Spinal cord (tissue), 10 donors: ENCODE measurements at places on chromosomes 1 and 21. TPM values are rescaled to one million over a fixed set of nuclear protein-coding genes. Genes with fewer than 3 reads are reported as not detected.

DNA sequence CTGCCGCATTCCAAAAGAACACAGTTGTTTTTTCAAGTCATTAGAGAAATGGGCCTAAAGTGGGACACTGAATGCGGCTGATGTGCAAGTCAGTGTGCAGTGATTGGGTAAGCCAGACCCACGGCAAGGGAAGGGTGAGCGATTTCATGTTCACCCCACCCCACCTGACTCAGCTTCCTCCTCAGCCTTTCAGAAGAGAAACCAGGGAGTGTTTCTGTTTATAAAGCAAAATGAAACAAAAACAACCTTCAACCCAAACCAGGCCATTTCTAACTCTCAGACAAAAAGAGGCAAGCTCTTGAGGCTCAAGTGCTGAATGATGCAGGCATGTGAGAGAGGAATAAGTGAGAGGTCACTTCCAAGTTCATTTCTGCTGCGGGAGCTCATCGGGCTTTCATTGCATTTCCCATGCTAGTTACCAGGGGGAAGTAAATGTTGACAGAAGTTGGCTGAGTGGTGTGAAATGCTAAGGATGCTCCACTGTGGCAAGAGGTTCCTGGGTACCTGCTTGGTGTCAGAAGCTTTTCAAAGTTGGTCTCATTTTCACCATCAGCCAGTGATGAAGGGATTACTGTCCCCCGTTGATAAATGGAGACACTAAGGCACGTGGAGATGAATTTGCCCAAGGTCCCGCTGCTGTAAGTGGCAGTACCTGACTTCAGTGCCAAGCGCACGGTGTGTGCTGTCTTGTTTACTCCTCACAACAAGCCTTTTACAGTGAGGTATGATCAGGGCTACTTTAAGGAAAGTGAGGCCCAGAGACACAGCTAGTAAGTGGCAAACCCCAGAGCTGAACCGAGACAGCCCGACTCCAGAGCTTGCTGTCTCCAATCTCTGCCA is 29.1 kb downstream of the STPG1 start:
- DNase-seq: no peak

- peak; percentile 24 for DNase-seq
Measured at GRCh38 chr1:17717594-17718535, 37.3 kb upstream of the ACTL8 start.

DNA sequence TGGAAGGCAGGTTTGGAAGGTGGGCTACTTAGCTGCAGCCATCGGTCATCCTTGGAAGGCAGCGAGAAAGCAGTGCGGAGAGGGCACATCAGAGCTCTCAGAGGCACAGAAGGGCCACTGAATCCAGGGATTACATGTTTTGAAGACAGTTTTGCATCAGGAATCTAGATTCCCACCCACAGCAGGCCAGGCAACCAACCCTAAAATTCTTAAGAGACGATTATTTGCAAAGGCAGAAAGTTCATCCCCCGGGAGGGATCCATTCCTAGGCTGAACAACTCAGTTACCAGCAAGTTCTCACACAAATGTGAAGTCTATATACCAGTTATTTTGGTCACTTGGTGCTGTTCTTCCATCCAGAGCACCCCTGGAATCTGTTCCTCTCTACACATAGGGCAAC is 457.3 kb upstream of the VAMP3 start:
- DNase-seq: no peak

GRCh38 chr1:153371231-153371630 is 4.2 kb downstream of the S100A12 start:
- DNase-seq: no peak

Gene ATAD3C
- 0.10 TPM for total RNA-seq

GRCh38 chr1:201254625-201255478 is 28.5 kb upstream of the PKP1 start:
- peak; percentile 27 for DNase-seq

- no peak for DNase-seq
Measured at GRCh38 chr1:20211511-20211931, 25.2 kb upstream of the PLA2G2C start.

DNA sequence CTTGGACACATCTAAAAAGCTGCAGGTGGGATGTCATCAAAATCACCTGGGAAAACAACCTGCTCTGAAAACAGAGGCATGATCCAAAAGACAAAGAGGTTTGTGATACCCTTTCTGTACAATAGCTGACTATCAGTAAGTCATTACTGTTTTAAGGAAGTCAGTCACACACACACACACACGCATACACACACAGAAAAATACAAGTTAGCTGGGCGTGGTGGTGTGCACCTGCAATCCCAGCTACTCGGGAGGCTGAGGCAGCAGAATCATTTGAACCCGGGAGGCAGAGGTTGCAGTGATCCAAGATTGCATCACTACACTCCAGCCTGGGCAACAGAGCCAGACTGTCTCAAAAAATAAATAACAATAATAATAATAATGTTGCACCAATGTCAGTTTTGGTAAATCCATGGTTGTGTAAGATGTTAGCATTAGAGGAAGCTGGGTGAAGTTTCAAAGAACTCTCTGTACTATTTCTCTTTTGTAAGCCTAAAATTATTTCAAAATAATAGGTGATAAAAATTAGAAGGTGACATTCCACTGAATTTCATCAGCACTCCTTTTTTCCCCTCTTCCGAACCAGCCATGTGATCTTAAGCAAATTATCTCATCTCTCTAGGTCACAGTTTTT is 9.9 kb upstream of the HLCS start:
- DNase-seq: no peak

- no peak for DNase-seq
Measured at GRCh38 chr1:6822530-6823359, 37.5 kb downstream of the CAMTA1 start.
